Karpas-422 (cell line): ENCODE measurements at places on chromosomes 6 and 20. TPM values are rescaled to one million over a fixed set of nuclear protein-coding genes. Genes with fewer than 3 reads are reported as not detected.
A peak's percentile ranks its signal among the peaks of the same experiment; 100 is the strongest.

DNA sequence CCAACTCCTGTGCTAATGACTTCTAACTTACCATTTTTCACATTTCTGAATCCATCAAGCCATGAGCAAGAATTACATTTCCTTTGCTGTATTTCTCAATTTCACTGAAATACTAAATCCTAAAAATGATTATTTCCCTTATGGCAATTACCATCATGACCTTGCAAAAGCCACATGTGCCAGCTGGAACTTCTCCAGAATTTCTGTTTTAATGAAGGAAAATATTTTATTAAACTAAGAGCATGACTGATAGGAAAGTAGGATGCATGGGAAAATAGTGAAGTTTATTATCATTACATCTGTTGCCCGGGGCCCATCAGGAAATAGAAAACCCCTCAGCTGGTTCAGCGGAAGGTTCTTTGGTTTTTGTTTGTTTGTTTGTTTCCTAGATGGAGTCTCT, 14.4 kb upstream of the TMEM242 start:
- DNase-seq: no peak

GRCh38 chr6:156782691-156783320, 5.6 kb downstream of the ARID1B start:
- no peak for DNase-seq

GRCh38 chr6:157226761-157227160, 96.6 kb downstream of the TMEM242 start:
- peak; percentile 55 for DNase-seq

GRCh38 chr6:84284428-84285049, 57.1 kb upstream of the CEP162 start:
- peak; percentile 54 for DNase-seq

DNA sequence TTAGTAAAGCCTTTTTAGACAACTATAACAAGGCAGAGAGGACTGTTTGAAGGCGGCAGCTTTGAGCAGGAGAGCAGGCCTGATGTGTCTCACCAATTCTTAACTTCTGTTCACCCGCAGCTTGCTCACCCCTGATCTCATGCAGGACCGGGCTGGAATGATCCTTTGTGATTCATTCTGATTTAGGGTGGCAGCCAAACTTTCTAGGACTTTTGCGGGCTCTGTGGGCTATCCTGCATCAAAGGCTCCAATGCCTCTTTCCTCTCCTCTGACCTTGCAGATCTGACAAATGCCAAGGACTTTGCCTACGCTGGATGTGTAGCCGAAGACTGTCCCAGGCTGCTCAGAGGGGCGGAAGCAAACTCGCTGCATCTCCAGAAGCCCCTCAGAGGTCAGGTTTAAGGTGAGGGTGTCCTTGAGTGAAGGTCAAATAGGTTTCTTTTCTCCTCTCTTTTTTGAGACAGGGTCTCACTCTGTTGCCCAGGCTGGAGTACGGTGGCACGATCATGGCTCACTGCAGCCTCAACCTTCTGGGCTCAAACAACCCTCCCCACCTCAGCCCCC, 72.3 kb downstream of the VEGFA start:
- no peak for DNase-seq

DNA sequence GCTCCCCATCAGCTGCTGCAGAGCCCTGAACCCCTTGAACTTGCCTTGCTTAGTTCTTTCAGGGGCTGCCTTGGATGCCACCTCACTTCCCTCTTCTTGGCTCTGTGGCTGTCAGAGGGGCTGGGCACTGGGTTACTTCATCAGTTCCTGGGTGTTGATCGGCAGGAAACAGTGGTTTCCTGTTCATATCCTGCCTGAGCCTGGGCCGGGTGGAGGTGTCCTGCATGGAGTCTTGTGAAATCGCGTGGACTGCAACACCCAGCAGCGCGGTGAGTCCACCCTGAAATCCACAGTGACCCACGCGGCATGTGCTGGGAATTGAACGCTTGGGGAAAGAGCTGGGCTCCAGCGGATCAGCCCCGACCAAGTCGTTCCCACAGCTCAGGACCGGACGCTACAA, 97.5 kb downstream of the CDH26 start:
- DNase-seq: no peak

GRCh38 chr6:85537055-85537494, 56.6 kb downstream of the SNX14 start:
- peak; percentile 59 for DNase-seq

- DNase-seq: no peak
Measured at GRCh38 chr20:6420336-6420735, 297.5 kb upstream of the FERMT1 start.

GRCh38 chr20:37986044-37986858, 47.0 kb downstream of the TTI1 start:
- no peak for DNase-seq

- no peak for DNase-seq
Measured at GRCh38 chr6:90574610-90575009, 12.3 kb downstream of the MAP3K7 start.

- DNase-seq: peak; percentile 55
Measured at GRCh38 chr6:165439928-165440554, 130.6 kb upstream of the C6orf118 start.

- no peak for DNase-seq
Measured at GRCh38 chr20:58402827-58403226, 13.8 kb downstream of the VAPB start.

- no peak for DNase-seq
Measured at GRCh38 chr6:158912655-158913054, 87.3 kb downstream of the RSPH3 start.

GRCh38 chr6:18451756-18452155, 64.6 kb downstream of the RNF144B start:
- DNase-seq: no peak

DNA sequence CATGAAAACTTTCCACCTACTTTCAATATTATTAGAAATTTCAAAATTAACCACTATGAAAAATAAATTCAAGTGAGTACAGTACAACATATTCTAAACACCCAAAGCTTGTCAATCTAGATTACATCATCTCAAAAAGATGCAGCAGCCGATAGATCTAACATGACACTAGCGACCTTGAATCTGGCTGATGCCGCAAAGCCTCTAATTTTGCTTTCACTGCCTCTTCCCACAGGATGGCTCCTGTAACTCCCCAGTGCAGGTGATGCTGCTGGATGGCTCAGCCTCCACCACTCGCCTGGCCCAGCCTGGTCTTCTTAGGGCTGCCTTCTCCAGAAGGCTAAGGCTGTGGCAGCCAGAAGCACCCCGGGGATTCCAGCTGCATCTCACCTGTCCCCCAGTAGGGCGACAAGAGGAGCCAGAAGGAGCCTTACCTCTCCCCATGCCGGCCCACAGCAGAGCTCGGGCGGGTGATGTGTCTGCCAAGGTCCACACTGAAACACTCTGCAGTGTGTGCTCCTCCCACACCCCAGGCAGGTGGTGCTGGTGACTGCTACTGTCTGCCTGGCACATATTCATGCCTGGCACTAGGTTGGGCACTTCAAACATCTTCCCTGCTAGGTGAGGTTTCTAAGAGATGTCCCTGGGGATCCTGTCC, 82.1 kb downstream of the SLC23A2 start:
- no peak for DNase-seq

- no peak for DNase-seq
Measured at GRCh38 chr6:12929678-12930077, 213.1 kb downstream of the PHACTR1 start.

DNA sequence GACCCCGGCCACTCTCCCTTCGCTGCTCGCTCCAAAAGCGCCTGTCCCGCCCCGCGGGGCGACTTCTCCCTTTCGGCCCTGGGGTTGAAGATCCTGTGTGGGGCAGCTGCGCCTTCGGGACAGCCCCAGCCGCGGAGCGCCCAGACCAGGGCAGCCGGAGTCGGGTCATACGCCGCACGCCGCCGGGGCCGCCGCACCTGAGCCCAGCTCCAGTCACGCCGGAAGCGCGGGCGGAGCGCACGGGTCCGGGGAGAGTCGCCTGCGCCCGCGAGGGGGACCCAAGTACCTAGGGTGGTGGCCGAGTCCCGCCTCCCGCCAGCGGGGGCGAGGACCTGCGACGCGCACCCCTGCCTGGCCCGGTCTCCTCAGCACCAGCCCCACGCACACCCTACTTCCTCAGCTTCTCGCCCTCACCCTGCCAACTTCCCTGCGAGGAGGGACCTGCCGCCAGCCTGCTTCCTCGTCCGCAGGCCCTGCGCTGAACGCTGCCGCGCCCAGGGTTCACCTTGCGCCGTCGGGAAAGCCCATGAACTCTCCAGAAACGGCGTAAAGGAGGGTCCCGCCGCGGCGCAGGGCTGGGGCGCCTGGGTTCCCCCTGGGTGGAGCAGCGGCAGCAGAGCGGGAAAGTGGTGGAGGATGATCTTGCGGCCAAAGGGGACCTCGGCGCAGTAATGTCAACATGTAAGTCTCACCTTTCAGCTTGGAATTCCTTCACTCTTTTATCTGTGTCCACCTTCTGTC, at the start of gene ADGRG6:
ADGRG6 (plus strand) TSS at position 357 of the 741 bp plus-strand sequence; CDS start at position 680, 323 bp downstream.
- no peak for DNase-seq

GRCh38 chr6:21091411-21091810, 502.1 kb upstream of the SOX4 start:
- DNase-seq: no peak

GRCh38 chr6:81002126-81002525, 750.4 kb downstream of the TENT5A start:
- DNase-seq: no peak

DNA sequence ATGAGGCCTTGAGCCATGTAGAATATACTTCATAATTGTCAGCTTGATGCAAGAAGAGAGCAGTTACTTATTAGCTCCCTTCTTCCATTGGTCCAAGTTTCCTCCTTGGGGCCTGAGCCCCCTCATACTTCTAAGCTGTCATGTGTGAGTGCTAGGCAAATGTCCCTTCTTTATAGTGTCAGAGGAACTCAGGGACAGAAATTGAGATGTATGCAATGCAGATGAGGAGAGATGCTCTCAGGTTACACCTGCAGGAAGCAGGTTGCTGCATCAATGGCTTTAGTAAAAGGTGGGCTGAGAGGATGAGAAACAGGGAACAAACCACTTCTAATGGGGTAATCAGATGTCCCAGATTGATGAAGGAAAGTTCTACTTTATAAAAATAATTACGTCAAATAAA, 6.7 kb upstream of the PDSS2 start:
- peak; percentile 66 for DNase-seq

DNA sequence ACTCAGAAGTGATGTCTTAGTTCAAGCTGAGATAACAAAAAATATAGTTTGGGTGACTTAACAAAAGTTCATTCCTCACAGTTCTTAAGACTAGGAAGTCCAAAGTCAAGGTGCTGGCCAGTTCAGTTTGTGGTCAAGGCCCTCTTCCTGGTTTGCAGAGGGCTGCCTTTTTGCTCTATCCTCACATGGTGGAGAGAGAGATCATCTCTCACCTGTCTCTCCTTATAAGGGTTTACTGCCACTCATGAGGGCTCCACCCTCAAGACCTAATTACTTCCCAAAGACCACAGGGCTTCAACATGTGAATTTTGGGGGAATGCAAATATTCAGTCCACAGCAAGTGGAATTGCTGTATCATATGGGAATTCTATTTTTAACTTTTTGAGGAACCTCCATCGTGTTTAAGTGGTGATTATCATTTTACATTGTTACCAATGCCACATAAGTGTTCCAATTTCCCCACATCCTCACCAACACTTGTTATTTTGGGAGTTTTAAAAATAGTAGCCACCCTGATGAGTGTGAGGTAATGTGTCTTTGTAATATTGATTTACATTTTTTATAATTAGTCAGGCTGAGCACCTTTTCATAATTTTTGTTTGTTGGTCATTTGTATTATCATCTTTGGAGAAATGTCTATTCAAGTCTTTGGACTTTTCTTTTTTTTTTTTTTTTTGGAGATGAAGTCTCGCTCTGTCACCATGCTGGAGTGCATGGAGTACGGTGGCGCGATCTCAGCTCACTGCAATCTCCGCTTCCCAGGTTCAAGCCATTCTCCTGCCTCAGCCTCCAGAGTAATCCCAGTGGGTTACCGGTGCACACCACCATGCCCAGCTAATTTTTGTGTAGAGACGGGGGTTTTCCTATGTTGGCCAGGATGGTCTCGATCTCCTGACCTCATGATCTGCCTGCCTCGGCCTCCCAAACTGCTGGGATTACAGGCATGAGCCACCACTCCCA, 112.2 kb downstream of the SESN1 start:
- DNase-seq: no peak

GRCh38 chr6:113959235-113959634, 11.7 kb downstream of the HDAC2 start:
- no peak for DNase-seq

- DNase-seq: no peak
Measured at GRCh38 chr6:107668743-107669474, 155.2 kb downstream of the SCML4 start.

SNPH gene
- 0.93 and 1.4 TPM in 2 replicates for total RNA-seq

SLC17A3 gene
- not detected in 2 replicates for total RNA-seq

RNF217 gene
- total RNA-seq: not detected in 2 replicates

IRAK1BP1 gene
- 10.1 and 16.5 TPM in 2 replicates for total RNA-seq

SAPCD1 gene
- 1.8 and 14.0 TPM in 2 replicates for total RNA-seq
